GM12878 (cell line): ENCODE measurements at places on chromosomes 1 and 21. TPM values are rescaled to one million over a fixed set of nuclear protein-coding genes. Genes with fewer than 3 reads are reported as not detected.
A peak's percentile ranks its signal among the peaks of the same experiment; 100 is the strongest.

GRCh38 chr21:41865002-41865777 lies 14.0 kb downstream of the PRDM15 start:
- DNase-seq, result peak; percentile 80

GRCh38 chr1:218804014-218804785 lies 369.5 kb upstream of the LYPLAL1 start:
- no peak for DNase-seq

Gene ELAVL4
- polyA plus RNA-seq, result 0.06 and 0.12 TPM in 2 replicates

DNA sequence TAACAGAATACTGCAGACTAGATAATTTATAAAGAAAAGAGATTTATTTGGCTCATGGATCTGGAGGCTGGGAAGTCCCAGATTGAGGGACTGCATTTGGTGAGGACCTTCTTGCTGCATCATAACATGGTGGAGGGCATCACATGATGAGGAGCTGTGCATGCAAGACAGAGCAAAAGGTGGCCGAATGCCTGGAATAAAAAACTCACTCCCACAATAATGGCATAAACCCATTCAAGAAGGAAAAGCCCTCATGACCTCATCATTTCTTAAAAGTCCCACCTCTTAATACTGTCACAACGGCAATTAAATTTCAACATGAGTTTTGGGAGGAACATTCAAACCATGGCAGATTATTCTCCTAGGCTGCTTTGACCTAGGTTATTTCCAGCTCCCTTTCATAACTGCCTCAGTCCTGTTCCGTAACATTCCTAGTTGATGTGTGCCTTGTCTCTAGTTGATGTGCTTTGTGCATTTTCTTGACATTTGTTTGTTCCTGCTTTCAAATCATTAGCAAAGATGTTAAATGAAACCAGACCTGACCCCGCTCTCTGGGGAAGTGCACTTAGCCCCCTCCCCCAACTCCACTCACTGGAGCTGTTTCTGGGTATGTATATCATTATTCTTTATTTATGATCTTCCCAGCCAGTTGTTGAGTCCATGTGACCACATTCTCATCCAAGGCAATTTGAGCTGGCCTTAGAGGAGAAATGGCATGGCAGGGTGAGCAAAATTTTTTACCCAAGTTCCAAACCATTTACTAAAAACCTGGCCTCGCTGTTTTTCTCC lies 148.5 kb downstream of the GDAP2 start:
- no peak for DNase-seq

DNA sequence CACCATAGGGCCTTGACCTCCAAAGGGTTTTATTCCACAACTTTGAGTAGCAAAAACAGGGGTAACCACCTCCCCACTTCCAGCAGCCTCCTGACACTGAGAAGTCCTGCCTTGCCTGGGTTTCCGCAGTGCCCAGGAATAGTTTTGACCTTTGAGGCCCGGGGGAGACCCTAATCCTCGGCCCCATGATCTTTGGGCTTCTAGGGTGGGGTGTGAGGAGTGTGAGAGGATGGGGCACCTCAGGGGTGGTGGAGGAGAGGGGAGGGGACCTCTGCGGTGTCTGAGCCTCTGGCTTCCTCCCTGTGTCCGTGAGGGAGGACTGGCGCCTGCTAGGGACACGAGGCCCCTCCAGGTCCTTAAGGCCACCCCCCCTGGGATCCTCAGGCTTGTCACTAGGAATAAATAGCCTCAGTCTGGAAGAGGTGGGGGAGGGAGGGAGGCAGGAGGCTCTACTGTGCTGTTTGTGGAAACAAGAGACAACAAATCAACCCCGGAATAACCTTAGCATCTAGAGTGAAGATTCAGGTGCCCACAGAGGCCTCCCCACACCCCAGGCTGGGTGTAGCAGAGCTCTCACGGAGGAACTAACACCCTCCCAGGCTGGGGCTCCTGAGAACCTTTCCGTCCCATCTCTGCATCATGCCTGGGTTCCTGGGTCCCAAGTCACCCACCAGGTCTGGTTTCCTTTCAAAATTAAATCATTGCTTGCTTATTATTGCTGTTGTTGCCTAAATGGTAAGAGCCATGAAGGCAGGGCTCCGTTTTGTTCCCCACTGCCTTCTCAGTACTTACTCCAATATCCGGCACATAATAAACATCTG lies 904 bp upstream of the FHL3 start:
- no peak for DNase-seq

Gene TEX38
- polyA plus RNA-seq, result 0.32 TPM in 1 of 2 replicates, not detected in the other

DNA sequence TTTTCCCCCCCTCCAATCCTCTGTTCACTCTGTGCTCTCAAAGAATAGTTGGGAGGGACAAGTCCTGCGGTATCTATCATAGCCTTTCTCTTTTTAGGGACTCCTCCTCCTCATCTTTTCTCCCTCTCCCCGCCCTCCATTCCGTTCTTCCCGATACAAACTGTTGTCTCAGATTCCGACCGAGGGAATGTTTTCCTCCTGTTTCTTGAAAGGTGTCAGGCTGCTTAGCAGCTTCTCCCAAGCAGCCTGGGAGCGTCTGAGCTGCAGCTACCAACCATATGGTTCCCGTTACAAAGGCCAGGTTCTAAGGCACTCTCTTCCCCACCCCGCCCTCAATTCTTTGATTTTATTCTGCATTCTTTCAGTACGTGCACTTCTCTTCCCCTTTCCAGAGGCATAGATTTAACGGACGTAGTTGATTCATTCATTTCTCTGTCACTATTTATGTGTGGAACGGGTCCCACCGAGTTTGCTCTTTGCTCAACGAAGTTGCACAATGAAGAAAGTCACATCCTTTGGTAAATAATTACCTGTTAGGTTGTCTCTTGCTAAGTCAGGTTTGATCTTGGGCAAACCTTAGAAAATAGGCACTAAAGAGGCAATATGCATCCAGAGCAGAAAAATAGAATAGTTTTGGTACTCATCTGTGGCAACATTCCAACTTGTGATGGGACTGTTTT lies 2.8 kb downstream of the ADGRL2 start:
- DNase-seq, result no peak

Gene PLA2G2D
- not detected in 2 replicates for polyA plus RNA-seq

DNA sequence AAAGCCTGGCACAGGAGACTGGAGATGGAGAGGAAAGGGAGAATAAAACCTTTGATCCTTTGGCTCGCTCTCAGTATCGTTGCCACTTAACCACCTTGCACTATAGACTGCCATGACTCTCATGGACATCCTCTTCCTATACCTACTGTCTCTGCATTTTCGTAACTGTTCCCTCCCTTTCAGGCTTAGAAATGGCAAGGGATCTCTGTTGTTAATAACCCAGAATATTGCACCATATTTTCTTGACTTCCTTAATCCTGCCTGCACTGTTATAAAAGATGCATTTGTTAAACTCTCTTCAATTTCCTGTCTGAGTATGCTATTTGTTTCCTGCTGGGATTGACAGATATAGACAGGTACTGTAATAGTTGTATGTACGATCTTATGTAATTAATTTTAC lies 38.6 kb downstream of the CYYR1 start:
- DNase-seq, result no peak

Gene CHI3L1
- polyA plus RNA-seq, result 0.76 and 1.2 TPM in 2 replicates

DNA sequence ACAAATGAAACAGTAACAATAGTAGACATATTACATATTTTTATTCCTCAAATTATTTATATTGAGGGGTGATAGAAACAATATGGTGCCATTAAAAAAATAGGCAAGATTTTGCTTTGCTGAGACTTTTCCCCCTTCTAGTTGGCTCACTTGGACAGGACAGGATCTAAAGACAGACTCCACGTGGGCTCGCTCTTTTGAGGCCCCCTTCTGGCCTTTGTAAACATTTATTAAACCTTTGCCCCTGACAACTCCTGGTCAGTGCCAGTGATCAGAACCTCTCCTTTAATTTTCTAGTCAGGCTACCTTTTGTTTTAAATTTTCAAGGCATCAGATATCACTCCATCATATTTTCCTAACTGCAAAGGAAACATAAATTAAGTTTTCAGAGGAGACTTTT lies 49.7 kb upstream of the IFI44L start:
- DNase-seq, result no peak

Gene BRDT
- not detected in 2 replicates for polyA plus RNA-seq

DNA sequence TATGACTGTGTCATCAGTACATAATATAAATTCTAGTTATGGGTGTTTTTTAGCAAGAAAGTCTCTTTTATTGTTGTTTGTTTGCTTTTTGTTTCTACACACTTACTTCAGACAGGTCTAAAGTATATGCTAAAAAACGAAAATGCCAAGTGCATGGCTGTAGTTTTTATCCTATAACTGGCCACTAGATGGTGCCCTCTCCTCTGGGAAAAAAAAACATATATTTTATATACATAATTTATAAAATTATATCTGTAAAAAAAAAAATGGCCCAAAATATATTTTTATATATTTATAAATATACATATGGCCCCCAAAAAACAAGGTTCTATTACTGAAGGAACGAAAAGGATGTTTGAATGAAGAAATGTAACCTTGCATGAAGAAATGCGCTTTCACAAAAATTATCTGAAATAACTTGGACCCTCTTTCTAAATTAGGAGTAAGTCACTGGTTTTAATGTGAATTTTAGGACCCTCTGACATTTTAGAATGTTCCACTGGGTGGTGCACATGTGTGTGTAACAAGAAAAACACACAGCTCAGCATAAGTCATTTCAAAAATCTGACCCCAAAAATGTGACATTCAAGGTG lies 93.5 kb downstream of the TTLL7 start:
- no peak for DNase-seq

- DNase-seq, result no peak
Observed at GRCh38 chr1:47935163-47935562, 62.0 kb downstream of the TRABD2B start.

DNA sequence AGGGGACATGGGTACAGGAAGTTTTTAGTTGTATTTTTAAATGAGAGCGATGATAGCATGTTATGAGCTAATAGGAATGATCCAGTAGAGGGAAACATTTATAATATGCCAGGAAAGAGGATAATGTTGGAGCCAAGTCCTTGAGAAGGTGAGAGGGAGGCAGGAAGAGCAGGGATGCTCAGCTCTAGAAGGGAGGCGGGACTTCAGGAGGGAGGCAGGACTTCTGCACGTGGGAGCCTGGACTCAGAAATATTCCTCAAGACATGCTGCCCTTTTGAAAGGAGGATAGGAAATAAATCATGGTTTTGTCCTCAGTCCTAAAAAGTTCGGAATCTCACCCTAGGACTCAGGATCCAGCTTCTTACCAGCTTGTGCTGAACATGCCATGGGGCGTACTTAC lies 5.9 kb downstream of the ADARB1 start:
- no peak for DNase-seq

- no peak for DNase-seq
Observed at GRCh38 chr21:35824136-35824535, 236.2 kb downstream of the SETD4 start.

DNA sequence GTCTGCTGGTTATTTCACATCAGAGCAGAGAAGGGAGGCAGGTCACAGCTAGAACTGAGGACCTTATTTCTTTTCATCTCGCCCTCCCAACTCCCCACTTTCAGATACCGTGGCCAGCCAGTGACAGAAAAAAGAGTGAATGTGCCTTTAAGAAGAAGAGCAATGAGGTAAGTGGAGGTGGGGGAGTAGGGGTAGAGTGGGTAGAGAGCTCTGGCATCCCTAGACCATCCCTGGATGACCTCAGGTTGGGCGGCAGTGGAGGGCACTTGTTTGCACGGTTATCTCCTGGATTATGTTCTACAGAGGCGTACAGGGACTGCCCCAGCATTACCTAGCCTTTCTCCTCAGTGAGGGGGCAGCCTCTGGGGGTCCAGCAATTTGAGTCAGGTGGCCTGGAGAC lies 4.6 kb downstream of the SEMA4A start:
- no peak for DNase-seq

GRCh38 chr1:55716610-55717009 lies 501.4 kb upstream of the USP24 start:
- no peak for DNase-seq

GRCh38 chr1:42797979-42798378 lies 13.2 kb downstream of the TMEM269 start:
- no peak for DNase-seq

DNA sequence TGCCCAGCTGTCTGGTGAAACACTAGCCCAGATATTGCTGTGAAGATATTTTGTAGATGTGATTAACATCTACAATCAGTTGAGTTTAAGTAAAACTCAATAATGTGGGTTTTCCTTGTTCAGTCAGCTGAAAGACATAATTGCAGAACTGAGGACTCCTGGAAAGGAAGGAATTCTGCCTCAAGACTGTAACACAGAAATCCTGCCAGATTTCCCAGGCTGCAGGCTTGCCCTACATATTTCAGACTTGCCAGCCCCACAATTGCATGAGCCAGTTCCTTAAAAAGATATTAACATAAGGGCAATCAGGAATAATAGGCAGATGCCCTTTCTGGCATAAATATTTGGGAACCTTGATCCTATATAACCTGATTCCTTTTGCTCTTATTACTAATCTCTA lies 14.2 kb upstream of the NIBAN1 start:
- no peak for DNase-seq
